ENCODE measurements at places on chromosomes 1 and 21.

DNA sequence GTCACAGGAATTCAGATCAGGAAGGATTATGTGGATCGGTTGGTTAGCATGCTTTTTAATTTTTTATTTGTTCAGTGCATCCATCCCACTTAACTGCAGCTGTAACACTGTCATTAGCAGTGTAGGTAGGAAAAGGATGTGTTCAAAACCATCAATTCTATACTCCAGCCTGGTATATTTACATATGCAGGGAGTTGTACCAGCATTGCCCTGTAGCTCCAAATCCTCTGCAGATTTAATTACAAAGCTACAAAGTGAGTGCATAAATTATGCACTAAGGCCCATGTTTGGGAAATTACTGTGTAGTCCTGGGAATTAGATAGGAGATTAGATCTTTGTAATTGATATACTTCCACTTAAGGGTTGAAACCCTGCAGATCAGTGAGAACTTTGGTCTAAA, 15.9 kb upstream of the OSBPL9 start:
- no peak for DNase-seq

DNA sequence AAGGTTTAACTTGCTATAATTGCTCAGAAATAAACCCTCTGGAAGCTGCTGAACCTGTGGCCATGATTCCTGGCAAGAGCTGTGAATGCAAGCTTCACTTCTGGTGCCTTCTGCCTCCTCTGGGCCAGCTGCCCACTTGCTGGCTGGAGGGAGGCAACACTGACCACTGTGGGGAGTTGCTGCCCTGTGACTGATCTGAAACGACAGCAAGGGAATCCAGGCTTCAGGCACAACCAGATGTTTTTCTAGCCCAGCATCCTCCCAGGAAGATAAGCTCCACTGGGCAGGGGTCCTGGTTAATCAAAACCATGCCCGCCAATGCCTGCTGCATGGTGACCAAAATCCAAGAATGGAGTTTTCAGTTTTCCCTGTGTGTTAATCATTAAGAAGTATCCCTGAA, 180.0 kb upstream of the HMGB4 start:
- no peak for DNase-seq

DNA sequence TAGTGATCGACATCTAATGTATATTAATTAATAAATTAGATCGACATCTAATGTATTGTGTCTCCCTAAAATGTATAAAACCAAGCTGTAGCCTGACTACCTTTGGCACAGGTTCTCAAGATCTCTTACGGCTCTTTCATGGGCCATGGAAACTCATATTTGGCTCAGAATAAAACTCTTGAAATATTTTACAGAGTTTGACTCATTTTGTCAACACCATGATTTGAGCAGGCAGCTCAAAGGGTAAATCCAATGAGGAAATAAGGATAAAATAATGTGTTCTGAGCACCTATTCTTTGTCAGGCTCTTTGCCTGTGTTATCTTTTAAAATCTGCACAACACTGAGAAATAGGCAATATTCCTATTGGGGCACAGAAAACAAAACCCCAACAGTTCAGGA, 223.4 kb upstream of the DUSP10 start:
- no peak for DNase-seq

- DNase-seq = no peak
Measured at GRCh38 chr1:230808281-230808872, 59.9 kb downstream of the C1orf198 start.

DNA sequence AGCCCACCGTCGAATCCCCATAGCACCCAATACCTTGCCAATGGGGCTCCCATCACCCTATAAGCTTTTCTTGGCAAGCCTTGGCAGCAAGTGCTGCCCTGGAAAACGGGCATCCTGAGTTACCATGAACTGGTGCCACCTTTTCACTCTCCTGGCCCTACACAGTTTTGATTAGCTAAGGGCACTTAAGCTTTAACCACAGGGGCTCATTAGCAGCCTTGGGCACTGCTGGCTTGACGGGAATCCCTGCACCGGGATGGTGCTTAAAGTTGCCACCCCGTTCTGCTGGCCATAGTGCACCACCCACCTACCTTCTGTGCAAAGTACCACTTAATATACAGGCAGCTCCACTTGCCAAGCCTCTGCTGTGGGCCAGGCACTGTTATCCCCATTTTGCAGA, 13.7 kb downstream of the PARS2 start:
- no peak for DNase-seq

GRCh38 chr21:39016740-39017315, 166.4 kb downstream of the PSMG1 start:
- no peak for DNase-seq

- DNase-seq = no peak
Measured at GRCh38 chr1:34005309-34005708, 141.4 kb downstream of the HMGB4 start.

GRCh38 chr1:22784737-22785136, 74.1 kb downstream of the EPHB2 start:
- no peak for DNase-seq

- DNase-seq = no peak
Measured at GRCh38 chr1:3468236-3469103, 14.0 kb downstream of the ARHGEF16 start.

GRCh38 chr1:211535346-211535745, 43.4 kb upstream of the RD3 start:
- no peak for DNase-seq

GRCh38 chr1:232096751-232097150, 470.2 kb downstream of the DISC1 start:
- no peak for DNase-seq

GRCh38 chr1:182716740-182717720, 32.6 kb upstream of the RGS8 start:
- no peak for DNase-seq

GRCh38 chr1:228666686-228667623, 68.3 kb upstream of the RHOU start:
- no peak for DNase-seq

GRCh38 chr1:159949123-159949522, 3.7 kb upstream of the IGSF9 start:
- no peak for DNase-seq

DNA sequence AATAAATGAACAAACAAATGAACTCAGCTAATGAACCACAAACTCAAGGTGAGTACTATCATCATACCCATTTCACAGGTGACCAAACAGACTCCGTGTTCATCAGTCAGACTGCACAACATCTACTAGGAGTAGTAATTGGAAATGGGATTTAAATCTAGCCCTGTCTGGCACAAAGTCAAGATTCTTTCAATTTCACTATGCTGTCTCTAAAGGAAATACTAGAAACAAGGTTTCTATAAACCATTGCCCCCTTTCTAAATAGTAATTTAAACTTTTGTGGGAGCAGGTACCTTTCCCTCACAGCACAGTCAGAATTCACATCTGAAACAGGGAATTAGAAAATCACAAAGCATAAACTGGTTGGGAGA, 160.3 kb downstream of the TGFBR3 start:
- DNase-seq = no peak

GRCh38 chr1:8477166-8477982, 159.5 kb downstream of the SLC45A1 start:
- DNase-seq = no peak

DNA sequence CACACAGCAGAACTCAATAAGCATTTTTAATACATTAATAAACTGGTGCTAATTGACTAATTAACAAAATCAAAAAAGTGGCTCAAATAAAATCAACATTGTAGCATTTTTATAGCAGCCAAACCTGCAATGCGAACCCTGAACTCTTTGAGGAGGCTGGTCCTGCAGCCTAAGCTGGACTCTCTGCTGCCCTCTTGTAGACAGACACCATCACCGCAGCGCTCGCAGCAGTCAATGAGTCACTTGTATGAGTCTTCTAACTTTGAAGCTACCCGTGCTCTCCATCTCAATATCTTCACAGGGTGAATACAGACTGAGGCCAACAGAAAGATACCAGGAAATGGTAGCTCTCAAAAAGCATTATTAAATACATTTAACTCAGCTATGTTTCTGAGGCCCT, 9.7 kb upstream of the KRTAP7-1 start:
- no peak for DNase-seq

DNA sequence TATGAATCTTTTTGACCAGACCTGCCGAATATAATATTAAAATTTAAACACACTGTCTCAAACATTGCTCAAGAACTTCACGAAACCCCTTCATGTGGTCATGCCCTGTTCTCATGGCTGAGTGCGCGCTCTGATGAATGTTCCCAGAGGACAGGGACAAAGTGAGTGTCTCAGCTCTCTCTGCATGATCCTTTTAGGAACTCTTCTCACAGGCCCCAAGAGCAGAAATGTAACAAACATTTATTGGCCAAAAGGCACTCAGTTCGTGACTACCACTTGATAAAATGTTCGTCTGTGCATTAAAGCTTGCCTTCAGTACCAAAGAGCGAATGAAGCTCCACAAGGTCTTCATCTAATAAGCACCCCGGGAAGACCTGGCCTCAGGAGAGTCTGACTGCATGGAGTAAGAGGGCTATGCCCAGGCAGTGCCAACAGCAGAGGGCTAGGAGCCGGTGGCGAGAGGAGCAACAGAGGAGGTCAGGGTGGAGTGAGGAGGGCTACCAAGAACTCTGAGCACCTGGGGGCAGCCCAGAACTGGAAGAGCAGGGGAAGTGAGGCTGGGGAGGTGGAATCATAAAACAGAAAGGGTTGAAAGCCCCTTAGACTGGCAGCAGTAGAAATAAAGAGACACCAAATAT, 171.1 kb downstream of the RHOU start:
- no peak for DNase-seq

GRCh38 chr1:81978945-81979344, 178.2 kb downstream of the ADGRL2 start:
- DNase-seq = no peak

DNA sequence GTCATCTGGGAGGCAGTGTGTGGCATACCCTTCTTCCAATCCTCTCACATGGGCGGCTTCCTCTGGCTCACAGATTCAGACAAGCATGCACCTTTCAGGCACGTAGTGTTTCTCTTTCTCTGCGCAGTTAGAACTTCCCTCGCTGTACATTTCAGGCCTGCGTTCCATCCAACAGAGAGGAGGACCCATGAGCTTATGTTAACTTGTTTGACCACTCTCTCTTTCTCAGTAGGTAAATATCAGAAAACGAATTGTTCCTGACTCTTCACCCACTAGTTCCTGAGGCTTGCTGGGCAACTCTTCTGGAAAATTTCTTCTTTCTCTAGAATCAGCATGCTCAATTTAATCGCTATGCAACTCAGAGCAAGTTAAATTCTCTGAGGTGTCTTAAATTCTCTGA, 85.5 kb downstream of the DDX20 start:
- no peak for DNase-seq

DNA sequence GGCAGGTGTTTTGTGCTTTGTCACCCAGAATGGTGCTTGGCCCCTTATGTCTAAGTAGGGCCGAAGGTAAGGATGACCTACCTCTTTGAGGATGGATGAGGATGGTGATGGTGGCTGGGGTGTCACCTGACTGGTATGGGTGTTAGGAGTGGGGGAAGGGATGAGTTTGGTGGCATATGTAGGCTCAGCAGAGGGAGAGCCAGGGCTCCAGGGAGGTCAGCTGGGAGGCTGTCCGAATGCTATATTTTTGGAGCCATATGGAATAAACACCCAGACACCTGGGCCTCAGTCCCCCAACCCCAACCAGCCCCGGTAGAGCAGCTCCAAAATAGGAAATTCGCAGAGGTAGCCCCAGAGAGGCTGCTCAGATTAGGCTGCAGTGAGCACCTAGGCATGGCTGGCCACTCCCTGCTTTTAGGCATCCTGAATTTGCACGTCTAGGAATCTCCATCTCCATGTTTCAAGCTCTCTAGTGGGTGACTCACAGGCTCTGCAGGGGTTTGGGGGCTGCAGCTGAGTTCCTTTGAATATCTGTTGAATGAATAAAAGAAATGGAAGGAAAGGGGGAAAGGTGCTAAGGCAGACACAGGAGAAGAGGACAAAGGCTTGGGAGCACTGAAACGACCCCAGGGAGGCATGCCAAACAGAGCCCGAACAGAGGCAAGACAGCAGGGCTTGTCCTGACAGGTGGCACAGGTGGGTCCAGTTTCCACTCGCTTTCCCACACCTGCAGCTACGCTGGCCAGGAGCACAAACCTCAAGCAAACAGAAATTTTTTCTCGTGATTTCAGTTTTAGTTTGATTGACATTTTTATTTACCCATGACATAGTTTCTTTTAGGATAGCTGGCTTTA, 135.3 kb upstream of the EDN2 start:
- no peak for DNase-seq

DNA sequence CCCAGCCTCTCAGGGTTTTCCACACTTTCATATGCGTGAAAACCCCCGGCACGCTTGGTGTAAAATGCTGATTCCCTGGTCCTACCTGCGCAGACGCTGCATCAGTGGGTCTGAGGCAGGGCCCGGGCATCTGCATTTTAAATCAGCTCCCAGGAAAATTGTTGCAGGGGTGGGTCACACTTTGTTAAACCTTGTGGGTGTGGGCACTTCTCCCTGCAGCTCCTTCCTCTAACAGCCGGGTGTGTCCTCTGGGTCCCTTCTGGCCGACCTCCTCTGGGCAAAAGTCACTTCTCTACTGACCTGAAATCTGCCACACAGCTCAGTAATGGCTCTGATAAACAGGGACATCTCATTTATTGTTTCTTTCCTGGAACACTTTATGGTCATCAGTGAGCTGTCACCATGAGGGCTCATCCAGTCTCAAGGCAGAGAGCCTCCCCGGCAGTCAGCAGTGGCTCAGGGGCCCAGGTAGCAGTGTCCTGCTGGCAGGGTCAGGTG, 52.8 kb upstream of the TMPRSS2 start:
- DNase-seq = no peak

DNA sequence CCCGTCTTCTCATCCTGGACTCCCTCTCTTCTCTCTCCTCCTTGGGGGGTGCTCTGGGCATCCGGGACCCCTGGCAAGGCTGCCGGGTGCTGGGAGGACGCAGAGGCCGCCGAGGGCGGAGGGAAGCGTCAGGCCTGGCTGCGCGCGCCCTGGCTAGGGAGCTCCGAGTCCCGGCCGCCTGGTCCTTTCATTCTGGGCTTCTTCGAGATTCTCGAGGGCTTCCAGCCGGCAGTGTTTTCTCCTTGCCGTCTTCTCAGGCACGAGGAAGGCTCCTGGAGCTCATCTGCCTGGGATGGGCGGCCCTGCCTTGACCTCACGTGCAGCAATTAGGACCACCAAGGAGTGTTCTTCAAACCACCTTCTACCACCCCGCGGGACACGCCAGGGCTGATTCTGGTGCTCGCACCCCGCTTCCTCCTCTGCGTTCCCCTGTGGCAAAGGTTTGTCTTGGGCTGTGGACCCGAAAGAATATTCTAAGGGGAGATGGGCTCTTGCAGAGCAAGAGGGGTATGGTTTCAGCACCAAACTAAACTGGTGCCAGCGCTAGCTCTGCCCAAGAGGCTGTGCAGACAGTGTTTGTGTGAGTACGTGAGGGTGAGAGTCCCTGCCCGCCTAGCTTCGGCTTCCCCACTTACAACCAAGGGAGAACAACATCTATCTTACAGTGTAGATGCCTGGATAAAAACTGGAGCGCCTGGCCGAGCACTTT, 36.5 kb downstream of the PIK3CD start:
- DNase-seq = no peak

DNA sequence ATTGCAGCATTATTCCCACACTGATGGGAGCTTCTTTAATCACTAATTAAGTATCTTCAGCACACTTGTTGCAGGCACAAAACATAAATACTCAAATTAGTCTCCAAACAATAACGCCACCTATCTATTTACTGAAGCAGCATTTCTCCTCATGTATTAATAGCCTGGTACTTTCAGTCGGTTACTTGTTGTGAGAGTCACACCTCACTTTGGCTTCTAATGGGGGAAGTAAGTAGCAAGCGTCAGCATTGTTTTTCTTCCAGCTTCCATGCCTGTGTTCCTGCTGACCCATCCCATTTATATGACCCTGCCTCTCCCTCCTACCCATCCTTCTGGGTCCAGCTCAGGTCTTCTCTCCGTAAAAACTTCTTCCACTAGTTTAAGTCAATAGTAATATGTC, 31.9 kb upstream of the DENND1B start:
- no peak for DNase-seq

- DNase-seq = no peak
Measured at GRCh38 chr1:112533029-112533428, 24.3 kb downstream of the WNT2B start.
